ENCODE measurements at places on chromosomes 3 and 15.

DNA sequence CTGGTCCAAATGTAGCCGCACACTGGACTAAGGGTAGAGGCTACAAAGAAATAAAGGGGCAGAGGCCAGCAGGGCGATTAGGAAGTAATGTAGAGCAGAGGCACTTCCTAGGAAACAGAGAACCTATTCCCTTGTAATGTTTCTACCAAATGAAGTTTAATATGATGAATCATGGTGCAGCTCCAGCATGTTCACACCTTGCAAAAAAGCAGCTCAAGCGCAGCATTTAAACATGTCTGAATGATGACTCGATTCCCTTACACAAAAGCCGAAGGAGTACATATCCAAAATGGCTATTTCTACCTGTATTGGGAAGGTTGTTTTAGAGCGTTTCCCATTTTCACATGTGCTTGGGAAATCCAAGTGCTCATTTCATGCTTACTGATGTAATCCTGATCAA is 204.8 kb downstream of the MECOM start:
- DNase-seq: no peak

- DNase-seq: no peak
Observed at GRCh38 chr3:71127844-71128243, 455.7 kb downstream of the FOXP1 start.

- DNase-seq: no peak
Observed at GRCh38 chr3:170043506-170043905, 5.7 kb downstream of the GPR160 start.

DNA sequence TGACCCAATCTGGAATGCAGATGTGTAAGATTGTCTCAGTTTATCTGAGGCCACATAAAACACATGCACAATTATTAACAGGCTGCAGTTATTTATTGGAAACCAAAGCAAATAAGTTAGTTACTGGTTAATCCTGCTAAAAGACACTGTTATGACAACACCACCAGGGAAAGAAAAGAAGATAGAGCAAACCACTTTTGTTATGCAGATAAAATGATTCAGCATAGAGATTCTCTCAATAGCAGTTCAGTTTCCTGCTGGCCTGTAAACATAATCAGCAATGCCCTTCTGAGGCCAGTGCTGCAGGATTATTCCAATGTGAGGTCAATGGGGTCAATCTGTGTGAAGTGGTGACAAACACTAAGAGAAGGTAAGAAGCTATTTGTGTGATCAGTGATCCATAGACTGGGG is 244.4 kb downstream of the ZBTB20 start:
- DNase-seq: no peak

DNA sequence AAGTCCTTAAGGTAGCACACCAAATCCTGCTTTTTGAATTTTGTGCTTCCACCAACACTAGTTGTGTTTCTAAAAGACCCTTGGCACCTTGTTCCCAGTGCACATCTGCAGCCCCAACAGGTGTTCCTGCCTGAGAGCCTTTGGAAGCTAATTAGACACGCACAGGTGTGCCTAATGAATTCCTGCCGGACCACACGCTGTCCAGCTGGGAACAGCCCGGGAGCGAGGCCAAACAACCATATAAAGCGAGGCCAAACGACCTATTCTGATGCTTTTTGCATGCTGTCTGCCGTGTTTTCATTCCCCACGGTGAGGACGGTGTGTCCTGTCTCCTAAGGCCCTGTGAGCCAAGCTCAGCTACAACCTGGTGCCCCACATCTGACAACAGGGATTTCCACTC is 99.5 kb downstream of the ATG7 start:
- no peak for DNase-seq

DNA sequence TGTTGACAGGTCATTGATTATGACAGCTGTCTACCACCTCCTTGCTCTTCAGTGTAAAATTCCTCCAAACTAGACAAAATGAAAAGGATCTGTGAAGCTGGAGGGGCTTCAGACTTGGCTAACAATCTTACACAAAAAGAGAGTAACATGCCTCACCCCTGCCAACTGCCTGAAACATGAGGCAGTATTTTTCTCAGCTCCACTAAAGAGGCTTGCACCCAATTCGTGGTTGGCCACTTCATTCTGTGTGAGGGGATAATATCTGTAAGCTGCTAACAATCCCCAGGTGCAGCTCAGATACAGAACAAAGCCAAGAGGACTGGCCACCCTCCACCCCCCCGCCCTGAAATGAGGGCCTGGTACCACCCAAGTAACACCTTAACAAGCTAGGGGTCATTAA is 2.8 kb downstream of the MB21D2 start:
- no peak for DNase-seq

DNA sequence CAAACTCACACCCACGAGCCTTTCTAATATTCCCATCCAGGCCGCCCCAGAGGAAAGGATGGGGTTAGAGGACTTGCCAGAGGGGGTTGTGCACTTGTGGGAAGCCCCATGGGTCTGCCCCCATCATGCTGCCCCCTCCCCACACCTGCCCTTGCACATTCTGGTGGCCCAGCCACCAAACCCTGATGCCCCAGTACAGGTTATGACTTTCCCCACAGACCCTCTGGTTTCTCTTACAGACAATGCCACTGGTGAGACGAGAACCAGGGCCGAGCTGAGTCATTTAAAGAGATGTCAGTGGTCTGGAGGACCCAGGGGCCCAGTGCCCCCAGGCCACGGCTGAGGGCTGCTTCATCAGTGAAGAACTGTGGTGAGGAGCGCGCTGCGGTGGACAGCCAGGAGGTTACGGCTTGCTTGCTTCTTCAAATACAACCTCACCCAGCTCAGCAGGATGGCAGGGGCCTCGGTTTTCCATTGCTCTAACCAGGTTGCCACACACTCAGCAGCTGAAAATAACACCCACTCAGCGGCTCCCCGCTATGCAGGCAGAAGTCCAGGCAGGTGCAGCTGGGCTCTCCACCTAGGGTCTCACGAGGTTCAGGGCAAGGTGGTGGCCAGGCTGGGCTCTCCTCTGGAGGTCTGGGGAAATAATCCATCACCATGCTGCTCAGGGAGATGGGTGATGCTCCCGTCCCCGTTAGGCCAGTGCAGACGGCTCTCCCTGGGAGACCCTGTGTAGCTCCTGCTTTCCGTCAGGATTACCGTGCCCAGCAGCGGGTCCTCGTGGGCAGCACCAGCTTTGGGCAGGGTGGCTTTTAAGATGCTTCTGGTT is 13.8 kb upstream of the SNRPA1 start:
- no peak for DNase-seq

DNA sequence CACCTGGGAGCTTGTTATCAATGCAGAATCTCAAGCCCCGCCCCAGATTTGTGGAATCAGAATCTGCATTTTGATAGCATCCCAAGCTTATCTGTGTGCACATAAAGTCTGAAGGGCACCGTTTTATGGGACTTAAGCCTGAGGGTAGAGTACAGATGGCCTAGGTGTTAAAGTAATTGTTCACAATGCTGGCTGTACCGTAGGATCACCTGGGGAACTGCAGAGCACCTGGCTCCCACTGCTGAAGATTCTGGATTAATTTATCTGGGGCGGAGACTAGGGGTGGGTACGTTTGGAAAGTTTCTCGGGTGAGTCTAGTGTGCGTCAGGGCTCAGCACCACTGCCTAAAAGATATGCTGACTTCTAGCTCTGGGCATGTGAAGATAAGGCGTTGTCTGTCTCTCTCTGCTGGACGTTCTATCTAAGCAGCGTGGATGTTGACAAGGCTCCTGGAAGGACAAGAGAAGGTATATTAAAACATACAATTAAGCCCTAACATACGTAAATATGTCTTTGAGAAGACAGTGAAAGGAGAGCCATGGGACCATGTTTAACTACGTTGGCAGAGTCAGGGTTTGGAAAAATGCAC is 63.2 kb upstream of the RASGRP1 start:
- no peak for DNase-seq

GRCh38 chr3:150082898-150083654 is 112.4 kb upstream of the PFN2 start:
- DNase-seq: no peak

DNA sequence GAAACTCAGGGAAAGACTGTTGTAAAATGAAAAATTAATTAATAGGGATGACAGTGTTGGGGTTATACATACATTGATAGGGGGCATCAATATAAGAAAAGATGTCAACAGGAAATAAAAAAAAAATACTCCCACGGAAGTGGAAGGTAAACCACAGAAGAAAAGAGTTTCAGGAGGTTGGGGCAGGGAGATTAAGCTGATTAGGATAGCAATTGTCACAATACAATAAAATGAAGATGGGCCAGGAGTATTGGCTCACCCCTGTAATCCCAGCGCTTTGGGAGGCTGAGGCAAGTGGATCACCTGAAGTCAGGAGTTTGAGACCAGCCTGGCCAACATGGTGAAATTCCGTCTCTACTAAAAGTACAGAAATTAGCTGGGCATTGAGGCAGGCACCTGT is 536.1 kb downstream of the AGBL1 start:
- no peak for DNase-seq

All from right atrium auricular region (tissue), 2 donors.